ENCODE measurements at places on chromosomes 5 and 9. TPM values are rescaled to one million over a fixed set of nuclear protein-coding genes. Genes with fewer than 3 reads are reported as not detected.

Gene C5
- total RNA-seq: 1.3 TPM

DNA sequence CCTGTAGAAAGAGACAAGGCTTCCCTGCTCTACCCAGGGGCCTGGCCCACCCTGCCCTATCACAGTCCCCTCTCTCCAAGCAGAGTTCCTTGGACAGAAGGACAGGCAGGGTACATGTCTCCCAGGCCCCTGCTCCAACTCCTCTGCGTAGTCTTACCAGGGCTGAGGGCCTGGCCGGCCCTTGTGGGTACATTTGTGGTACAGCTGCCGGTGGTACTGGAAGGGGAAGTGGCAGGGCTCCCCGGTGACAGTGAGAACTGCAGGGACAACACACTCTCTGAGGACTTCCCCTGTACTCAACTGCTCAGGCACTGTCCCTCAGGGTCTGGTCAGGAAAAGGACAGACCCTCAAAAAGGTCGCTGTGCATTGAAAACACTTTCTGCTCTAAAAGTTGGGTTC, 3.6 kb downstream of the F12 start:
- no peak for DNase-seq

GRCh38 chr9:126856326-126856877, 4.0 kb upstream of the ZBTB34 start:
- DNase-seq: no peak

- DNase-seq: no peak
These were observed 21.1 kb downstream of the IRF1 start for GRCh38 chr5:132469380-132470009.

Gene PTPN3
- 1.2 TPM for total RNA-seq

Gene PRSS3
- total RNA-seq: not detected

GRCh38 chr9:78121488-78121887, 89.9 kb upstream of the GNAQ start:
- DNase-seq: peak; percentile 21

Measured in activated naive CD8-positive, alpha-beta T cell treated with anti-CD3 and anti-CD28 coated beads for 36 hours (primary cell).